ENCODE measurements at places on chromosomes 1 and 21. TPM values are rescaled to one million over a fixed set of nuclear protein-coding genes. Genes with fewer than 3 reads are reported as not detected.

GRCh38 chr1:246569248-246570238, 3.3 kb downstream of the CNST start:
- no peak for DNase-seq

DNA sequence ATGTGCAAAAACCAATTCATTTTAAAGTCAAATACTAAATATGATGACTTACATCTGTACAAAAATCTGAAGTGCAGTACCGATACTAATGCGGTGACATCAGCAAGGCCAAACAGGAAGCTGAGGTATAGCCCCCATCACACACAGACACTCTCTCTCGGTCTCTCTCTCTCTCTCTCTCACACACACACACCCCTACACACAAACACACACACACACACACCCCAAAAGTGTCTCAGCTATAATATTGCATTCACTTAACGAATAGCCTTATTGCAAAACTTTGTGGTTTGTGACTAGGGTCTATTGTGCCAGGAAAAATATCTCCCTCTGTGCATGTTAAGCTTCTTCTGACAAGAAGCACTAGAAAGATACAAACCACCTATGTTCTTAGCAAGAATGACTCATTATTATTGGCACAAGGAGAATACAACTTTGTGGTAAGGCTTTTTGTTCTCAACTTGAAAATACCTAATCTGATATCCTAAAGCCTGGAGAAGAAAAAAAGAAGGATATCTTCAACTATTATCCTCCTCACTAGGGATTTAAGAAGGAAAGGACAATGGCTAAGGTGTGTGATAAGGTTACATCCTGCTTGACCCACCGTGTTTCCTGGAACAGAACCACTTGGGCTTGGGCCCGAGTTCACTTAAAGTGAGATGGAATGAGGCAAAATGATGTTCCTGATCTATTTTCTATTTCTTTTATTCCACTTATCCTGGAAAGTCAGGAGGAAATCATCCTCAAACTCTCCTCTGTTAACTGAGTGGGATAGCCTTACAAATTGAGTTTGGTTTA, 107.1 kb downstream of the NIBAN1 start:
- no peak for DNase-seq

DNA sequence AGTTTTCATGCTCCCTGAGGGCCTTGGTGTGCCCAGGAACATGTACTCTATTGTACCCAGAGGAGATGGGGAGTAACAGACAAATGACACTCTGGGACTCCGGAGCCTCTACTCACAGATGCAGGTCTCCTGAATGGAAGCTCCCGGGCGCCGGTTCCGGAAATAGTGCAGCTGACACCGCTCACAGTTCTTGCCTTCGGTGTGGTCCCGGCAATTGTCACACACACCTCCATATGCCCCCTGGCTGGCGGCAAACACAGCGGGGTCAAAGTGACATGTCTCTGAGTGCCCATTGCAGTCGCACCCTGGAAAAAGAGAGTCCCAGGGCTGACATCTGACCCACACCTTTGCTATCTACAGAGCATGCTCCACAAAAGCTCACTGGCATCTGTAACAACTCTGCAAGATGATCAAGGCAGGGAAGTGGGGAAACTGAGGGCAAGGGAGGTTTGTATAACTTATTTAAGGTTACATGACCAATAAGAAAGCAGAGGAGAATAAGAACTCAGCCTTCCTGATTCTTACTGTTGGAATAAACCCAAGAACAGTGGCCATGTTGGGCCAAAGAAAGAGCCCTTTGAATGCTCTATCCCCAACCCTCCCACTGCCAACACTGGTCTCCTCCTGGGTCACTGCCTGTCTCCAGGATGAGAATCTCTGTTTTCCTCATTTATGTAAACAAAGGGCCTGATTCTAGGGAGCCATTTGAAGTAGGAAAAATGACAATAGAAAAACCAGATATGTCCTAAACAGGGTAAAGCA, 22.4 kb downstream of the LAMB3 start:
- DNase-seq, result no peak

GRCh38 chr1:59057211-59057694, 239.6 kb upstream of the FGGY start:
- DNase-seq, result peak; percentile 92

- DNase-seq, result no peak
Observed at GRCh38 chr1:235757587-235758096, 108.1 kb upstream of the GNG4 start.

- DNase-seq, result no peak
Observed at GRCh38 chr1:79981481-79981880, 975.0 kb upstream of the ADGRL4 start.

DNA sequence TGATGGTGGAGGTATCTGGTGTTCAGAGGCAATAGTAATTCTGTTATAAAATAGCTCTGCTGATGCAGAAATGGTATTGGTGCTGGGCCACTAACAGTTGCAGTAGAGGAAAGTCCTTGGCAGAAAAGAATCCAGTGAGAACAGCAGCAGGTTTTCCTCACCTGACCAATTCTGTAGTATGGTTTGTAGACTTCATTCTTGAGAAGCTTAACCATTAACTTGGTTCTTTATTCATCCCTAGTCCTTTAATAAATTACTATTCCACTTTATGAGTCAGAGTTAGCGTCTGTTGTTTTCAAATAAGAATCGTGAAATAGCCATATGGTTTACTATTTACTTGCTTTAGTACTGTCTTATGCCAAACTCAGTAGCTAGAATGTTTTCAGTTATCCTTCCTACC, 128.5 kb upstream of the SERTAD4 start:
- no peak for DNase-seq

GRCh38 chr1:53622531-53622930, 116.4 kb downstream of the GLIS1 start:
- DNase-seq, result peak; percentile 3

DNA sequence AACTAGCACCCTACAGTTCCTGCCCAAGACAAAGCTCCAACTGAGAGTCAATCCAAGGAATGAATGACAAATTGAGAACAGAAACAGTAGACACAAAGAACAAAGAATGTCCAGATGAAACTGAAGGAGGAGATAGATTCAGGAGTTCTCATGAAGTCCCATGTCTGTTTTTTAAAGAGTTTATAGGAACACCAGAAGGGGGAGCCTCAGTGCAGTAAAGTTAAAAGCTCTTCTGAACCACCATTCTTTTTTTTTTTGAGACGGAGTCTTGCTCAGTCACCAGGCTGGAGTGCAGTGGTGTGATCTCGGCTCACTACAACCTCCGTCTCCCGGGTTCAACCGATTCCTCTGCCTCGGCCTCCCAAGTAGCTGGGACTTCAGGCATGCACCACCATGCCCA, 323.6 kb downstream of the MRPL39 start:
- no peak for DNase-seq

GRCh38 chr1:48688102-48688760, 88.5 kb downstream of the BEND5 start:
- DNase-seq, result no peak

DNA sequence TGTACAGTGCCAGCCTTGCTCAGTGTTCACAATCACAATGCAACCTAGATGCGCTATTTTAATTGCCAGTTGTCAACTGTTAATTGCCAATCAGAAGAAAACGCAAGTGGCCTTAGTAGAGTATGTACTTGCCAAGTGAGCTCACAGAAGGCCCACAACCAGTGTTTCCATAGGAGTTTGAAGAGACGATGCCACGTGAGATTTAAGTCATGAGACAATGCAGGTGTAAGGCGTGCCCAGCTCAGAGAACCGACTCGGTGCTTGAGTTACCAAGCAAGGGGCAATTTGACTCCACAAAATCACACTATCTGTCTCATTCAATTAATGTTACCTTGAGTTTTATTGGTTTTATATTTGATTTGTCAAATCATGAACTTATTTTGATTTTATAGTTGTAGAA, 65.6 kb downstream of the TEX35 start:
- DNase-seq, result no peak

- DNase-seq, result no peak
Observed at GRCh38 chr1:93155335-93155734, 24.9 kb downstream of the TMED5 start.

The RNU1-1 gene
- under 0.01 TPM for total RNA-seq

The POU2F1 gene
- total RNA-seq, result 23.4 TPM

The TFF1 gene
- not detected for total RNA-seq

The GNG4 gene
- 0.51 TPM for total RNA-seq

The COL11A1 gene
- not detected for total RNA-seq

The OR10J1 gene
- not detected for total RNA-seq

The TRAF5 gene
- total RNA-seq, result 47.6 TPM

The RUNX3 gene
- not detected for total RNA-seq

The TSPEAR gene
- total RNA-seq, result 0.51 TPM

The PTAFR gene
- total RNA-seq, result under 0.01 TPM

Measured in uterus (tissue), 4 donors.